Stimulated activated CD4-positive, alpha-beta T cell treated with anti-CD3 and anti-CD28 coated beads, Interleukin-1b, Interleukin-23, amount 100 ng/mL, for 1 hour (primary cell): ENCODE measurements at places on chromosomes 13 and 19.

GRCh38 chr19:3483226-3483628 lies at the start of gene SMIM44:
TSS of gene SMIM44 (minus strand) at chr19:3483441. CDS start at chr19:3483403, 38 bp downstream.
- DNase-seq = no peak

DNA sequence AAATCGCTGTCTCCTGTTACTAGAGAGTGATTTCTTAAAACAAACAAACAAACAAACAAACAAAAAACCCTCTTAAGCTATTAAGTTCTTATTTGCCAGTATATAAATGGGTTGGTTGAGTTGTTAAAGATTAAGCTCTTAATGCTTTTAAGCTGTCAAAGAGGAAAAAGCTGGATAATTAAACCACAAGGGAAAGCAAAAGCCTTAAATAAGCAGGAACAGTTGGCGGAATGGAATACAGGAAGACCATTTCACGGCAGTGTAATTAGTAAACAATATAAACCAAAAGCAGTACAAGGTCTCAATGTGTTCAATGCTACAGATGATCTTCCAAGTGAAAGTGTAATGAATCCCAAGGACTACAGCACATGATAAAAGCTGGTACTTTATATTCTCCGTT lies 32.2 kb upstream of the GGACT start:
- no peak for DNase-seq

- no peak for DNase-seq
Measured at GRCh38 chr19:5547881-5548280, 19.9 kb downstream of the TINCR start.

DNA sequence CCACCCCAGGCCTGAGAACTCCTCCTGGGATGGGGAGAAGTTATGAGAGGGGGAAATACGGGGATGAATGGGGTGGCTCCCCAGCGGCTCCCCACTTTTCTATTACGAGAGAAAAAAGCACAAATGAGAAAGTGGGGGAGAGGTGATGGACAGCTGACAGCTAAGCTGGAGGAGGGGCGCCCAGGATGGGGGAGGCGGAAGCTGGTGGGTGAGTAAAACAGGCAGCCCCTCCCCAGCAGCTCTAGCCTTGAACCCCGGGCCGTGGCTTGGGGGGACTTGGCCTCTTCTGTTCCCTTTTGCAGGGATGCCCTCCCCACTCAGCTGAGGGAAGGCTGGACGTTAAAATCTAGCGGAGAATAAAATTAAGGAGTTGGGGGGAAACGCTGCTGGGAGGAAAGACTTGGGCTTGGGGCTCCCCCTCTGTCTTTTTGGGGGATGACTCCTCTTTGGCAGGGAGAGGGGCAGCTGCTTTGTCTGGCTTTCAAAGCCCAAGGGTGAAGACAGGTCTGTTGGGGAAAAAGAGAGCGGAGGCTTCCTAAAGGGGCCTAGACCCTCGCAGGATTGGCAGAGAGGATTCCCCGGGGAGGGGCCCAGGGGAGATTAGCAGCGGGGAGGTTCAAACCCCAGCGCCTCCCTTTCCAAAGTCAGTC lies 1.4 kb upstream of the SAMD1 start:
- no peak for DNase-seq

DNA sequence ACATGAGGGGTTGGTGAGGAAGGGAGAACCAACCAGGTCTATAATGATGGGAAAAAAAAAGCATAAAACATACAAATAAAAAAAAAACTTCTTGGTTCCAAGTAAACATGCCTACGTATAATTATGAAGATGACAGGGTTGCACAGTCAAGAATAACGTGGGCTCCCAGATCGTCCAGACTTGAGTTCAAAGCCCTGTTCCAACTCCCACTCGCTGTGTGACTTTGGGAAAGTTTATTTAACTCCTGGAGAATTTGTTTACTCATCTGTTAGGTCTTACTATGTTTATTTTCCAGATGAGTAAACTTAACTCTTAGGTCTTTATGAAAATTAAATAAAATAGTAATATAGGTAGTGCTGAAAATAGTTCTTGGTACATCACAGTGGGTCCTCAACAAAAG lies 13.8 kb downstream of the STARD13 start:
- no peak for DNase-seq

DNA sequence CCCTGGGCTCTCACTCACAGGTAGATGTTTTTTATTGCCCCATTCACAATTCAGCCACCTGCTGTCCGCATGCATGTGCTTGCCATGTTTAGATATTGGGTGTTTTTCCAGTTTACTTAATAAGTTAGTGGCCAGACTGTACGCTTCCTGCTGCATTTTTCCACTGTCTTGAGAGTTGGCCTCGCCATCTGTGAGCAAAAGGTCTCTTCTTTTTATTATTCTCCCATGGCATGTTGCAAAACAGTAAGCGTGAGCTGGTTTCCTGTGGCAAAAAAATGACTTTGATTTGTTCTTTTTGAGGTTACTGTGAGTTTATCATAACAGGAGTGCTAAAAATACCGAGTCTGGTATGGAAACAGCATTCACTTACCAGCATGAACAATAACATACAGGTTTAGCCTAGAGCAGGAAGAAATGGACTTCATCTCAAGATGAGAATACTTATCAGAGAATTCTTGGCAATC lies 46.0 kb downstream of the SAE1 start:
- peak; percentile 20 for DNase-seq

- DNase-seq = no peak
Measured at GRCh38 chr19:13033244-13033643, 38.0 kb downstream of the NFIX start.

- DNase-seq = no peak
Measured at GRCh38 chr19:6970443-6970842, 50.8 kb downstream of the MBD3L2B start.

DNA sequence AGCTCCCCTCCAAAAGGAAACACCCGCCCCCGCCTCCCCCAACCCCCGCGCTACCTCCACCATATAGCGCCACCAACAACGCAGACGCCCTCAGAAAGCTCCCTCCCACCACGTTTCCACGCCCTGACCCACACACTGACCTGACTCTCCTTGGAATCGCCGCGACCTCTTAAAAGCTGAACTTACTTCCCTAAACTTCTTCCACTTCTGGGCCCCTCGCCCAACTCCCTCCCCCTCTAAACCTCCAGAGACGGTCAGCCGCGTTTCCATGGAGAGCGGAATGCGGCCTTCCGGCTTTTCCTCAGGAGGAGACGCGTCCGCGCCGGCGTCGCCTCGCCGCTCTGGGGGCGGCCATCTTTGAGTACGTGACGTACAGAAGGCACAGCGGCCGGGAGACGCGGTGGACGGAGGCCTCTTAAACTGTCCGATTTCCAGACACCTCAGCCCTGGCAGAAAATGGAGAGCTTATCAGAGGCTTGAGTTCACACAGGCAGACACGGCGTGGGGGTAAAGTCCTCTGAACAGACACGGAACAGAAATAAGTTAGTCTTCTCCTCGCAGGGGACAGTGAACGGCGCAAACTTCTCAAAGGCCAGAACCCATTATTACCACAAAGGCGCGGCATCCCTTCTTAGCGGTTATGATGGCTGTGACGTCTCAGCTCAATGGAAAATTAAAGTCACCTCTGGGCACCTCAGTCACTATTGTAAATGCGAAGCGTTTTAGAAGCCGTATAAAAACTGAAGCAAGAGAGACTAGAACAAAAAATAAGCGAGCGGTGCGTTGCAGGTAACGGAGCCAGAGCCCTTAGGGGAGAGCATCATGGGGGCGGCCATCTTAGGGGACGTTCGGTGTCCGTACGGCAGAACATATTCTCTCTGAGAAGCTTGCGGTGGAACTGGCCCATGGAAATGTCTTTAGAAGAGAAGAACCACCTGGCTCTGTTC lies at the start of gene ZNF432:
Gene ZNF432, minus strand, starts transcription at position 284 of the 947 bp plus-strand sequence. CDS start 1,970 bp downstream, outside the sequence.
- peak; percentile 46 for DNase-seq

DNA sequence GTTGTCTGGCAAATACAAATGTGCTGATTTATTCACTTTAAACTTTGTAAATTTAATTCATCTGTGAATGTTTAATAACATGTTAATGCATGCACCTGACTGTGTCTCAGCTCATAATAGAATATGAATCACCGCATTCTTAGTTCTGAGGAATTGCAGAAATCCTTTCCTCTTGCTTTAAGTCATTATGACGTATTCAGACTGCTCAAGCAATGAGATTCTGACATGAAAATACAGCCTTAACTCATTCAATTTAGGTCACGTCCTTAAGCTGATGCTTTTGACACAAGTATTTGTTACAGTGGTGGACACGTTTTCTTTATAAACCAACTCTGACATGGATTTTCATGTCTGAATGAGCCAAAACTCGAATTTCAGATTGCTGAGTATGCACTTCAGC lies 541.0 kb upstream of the KLF12 start:
- DNase-seq = no peak

DNA sequence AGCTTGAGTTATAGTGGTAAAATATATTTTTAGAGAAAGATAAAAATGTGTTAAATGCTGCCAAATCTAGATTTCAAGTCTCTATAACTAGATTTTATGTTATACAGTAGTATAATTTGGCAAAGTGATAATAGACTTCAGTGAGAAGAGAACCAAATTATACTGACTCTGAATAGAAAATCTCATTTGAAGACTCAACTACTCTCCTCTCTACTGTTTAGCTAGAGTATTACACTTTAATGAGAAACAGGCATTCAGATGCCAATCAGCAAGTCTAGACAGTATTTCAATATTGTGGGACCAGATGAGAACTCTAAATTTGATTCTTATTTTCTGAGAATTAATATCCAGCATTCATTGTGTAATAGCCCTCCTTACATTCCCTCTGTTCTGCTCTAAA lies 311.2 kb downstream of the SLITRK5 start:
- no peak for DNase-seq

GRCh38 chr19:51687791-51688670 lies 5.1 kb upstream of the SPACA6 start:
- no peak for DNase-seq

- DNase-seq = no peak
Measured at GRCh38 chr13:87172166-87172835, 498.9 kb upstream of the SLITRK5 start.

DNA sequence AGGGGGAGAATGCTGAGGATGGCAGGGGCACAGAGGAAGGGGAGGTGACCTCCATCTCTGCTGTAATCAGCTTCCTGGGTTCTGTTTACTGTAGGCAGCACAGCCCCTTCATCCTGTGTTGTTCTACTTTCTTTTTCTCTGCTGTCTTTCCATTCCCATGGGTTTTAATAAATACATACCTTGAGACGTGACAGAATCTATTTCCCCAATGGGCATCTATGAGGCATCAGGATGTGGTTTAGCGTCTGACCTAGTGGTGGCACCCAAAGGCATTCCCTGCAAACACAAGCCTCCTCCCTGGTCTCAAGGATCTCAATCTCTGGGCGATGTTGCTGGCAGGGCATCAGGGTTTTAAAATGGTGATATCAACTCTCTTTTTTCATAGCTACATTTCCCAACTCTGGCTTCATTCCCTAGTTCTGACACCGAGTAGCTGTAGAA lies 60.8 kb downstream of the ALOX5AP start:
- DNase-seq = no peak

DNA sequence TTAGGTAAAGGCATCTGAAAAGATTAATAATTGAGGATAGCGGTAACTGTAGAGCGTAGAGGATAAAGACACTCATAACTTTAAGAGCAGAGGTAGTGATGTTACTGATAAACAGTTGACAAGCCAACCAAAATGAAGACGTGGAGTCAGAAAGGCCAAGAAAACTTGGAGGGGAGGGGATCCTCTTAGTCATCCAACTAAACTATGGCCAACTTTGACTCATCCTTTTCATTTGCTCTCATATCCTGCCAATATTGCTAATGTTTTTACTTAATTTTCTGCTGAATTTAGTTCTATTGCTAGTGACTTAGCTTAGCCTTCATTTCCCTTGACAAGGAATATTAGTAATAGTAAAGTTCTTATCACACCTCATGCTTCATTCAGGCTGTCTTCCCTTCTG lies 13.4 kb downstream of the ITGBL1 start:
- no peak for DNase-seq

DNA sequence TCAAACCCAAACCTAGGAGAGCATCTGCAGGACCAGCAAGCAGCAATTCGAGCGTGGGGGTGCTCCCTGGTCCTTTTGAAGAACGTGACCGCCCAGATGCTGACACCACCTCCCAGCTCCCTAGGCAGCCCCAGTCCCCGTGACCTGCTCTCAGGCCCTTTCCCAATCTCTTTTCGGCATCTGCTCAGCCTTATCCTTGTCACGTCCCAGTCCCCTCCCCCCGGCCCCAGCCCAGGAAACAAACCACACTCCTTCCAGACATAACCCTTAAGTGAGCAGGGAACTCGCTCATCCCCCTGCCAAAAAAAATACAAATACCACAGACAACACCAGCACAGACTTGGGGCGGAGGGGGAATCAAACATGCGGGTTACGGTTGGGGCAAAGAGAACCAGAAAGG lies 3.3 kb downstream of the MLLT1 start:
- no peak for DNase-seq

GRCh38 chr13:33017323-33017929 lies 1.2 kb downstream of the KL start:
- no peak for DNase-seq

- no peak for DNase-seq
Measured at GRCh38 chr13:112616586-112617362, 28.8 kb upstream of the TUBGCP3 start.

DNA sequence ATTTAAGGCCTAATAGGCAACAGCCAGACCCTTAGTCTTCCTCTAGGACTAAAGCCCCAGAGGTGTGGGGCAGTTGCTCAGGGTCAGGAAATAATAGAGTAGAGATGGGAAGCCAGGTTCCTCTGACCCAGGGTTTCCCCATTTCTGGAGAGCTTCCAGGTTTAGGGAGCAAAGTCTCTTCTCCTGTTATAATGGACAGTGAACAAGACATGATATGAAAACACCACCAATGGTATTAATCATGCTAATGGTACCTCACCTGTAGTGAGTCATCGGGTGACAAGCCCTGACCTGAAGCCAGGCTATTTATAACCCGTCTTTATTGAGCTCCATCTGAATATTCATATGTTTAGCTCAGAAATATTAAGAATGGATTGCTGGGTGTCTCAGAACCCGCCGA lies 24.6 kb downstream of the BICRA start:
- no peak for DNase-seq

DNA sequence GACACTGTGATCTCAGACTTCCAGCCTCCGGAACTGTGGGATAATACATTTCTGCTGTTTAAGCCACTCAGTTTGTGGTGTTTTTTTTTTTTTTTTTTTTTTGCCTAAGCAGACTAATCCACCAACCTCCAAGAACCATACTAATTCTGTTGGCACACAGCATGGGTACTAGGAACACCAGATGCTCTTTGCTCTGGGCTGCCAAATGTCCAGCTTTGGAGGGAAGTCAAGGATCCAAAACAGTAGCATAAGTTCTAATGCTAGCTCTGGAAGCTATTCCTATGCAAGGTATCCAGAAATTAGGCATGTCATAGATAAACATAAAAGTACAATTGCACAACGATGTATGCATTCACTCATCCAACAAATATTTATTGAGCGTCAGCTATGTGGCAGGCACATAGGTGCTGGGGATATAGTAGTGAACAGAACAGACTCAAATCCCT lies 64.5 kb upstream of the WDFY2 start:
- DNase-seq = no peak

- DNase-seq = no peak
Measured at GRCh38 chr13:32904266-32904665, 112.0 kb upstream of the KL start.
